Mesothelial cell of epicardium (in vitro differentiated cells): ENCODE measurements at places on chromosomes 6 and 20.

GRCh38 chr20:51740838-51741237, 27.4 kb downstream of the ATP9A start:
- no peak for DNase-seq

DNA sequence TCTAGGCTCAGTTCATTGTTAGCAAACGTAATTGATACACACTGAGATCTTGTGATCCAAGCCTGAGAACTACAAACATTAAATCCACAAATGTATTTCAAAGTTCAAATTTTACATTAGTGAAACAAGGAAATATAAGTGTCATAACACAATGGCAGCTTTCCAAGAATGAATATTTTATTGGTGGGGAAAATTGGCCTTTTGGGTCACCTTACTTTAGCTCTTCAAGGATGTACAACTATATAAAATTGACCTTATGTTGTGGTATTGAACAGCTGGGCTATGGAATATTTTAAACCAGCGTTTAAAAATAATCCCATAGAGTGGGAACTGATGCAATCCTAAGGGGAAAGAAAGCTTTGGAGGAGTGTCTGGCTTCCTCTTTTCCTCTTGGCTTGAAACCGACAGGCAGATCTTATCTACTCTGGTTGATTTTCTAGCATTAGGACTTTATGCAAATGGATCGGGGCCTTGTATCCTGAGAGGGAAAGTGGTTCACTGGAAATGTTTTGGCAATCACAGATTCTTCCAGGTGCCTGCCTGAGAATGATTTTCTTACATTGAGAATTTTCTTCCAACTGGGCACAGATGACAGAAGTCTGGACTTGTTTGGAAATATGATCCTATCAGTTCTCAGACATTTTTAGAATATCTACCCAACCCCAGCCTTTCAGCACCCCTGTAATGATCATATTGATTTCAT, 184.8 kb upstream of the ECI2 start:
- no peak for DNase-seq

DNA sequence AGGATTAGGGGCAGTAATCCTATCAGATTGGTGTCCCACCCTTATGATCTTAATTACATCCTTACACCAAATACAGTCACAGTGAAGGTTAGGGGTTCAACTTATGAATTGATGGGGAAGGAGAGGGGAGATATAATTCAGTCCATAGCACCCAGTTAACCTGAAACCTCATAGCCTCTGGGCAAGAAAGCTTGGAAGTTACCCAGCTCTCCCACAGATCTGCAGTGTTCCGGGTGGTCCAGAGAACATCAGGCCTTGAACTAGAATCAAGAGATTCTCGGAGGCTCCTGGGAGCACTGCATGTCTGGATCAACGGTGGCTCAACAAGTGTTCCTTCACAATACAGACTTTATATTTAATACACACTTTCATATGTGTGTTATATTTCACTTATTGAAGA, 392.6 kb upstream of the MARCKS start:
- DNase-seq: no peak

GRCh38 chr6:116158641-116159040, 32.7 kb upstream of the COL10A1 start:
- no peak for DNase-seq

DNA sequence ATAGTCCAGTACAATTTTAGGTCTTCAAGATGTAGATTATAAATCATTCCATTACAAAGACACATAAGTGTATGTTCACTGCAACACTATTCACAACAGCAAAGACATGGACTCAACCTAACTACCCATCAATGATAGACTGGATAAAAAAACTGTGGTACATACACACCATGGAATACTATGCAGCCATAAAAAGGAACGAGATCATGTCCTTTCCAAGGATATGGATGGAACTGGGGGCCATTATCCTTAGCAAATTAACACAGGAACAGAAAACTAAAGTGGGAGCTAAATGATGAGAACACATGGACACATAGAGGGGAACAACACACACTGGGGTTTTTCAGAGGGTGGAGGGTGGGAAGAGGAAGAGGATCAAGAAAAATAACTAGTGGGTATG, 6.3 kb downstream of the RTN4IP1 start:
- DNase-seq: no peak

- no peak for DNase-seq
Observed at GRCh38 chr6:39923394-39923793, 10.9 kb downstream of the MOCS1 start.

DNA sequence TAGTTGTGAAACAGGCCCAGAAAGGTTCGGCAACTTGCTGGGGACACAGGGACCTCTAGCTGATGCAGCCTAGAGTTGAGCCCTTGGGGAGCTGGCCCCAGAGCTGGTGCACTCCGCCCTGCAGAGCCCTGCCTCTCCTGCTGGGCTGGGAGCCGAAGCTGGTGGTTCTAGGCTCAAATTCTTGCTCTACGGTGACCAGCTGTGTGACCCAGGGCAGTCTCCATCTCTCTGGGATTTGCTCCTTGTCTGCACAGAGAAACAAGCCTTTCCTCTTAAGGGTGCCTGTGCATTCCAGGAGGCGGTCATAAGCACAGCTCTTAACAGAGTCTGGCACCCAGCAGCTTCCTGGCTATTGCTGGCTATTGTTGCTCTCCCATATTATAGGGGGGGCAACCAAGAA, 47.4 kb downstream of the RBM38 start:
- no peak for DNase-seq

DNA sequence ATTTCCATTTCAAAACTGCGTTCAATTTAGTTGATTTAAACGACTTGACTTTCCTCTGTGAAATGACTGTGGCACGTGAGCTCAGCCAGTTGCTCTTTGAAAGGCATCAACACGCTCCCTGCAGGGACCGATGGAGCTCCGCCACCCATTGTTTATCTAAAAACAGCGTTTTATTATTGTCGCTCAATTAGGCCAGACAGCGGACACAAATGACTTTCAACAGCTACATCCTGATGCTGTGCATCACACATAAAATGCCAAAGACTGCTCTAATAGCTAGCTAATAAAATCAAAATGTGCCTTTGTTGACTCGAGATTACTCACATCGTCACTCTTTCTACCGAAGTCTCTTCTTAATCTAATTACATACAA, 332.5 kb downstream of the CD83 start:
- no peak for DNase-seq
